ENCODE measurements at places on chromosomes 2 and 18.

DNA sequence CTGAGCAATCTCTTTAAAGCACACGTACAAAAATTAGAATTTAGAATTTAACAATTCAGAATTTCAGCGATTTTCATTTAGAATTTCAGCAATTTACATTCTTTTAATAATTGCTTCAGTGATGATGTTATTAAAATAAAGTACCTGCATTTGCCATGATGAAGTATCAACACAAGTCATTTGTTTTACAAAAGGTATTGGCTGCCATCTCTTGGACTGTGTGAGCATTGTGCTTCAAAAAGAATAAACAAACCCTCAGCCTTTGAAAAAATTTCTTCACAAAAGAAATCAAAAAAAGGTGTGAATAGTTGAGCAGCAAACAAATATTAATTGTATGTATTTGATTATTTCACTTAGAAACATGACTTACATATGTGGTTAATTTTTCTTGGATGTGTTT is 27.1 kb upstream of the ZC3H15 start:
- no peak for DNase-seq

- DNase-seq = no peak
Observed at GRCh38 chr2:221848286-221848685, 276.2 kb upstream of the EPHA4 start.

DNA sequence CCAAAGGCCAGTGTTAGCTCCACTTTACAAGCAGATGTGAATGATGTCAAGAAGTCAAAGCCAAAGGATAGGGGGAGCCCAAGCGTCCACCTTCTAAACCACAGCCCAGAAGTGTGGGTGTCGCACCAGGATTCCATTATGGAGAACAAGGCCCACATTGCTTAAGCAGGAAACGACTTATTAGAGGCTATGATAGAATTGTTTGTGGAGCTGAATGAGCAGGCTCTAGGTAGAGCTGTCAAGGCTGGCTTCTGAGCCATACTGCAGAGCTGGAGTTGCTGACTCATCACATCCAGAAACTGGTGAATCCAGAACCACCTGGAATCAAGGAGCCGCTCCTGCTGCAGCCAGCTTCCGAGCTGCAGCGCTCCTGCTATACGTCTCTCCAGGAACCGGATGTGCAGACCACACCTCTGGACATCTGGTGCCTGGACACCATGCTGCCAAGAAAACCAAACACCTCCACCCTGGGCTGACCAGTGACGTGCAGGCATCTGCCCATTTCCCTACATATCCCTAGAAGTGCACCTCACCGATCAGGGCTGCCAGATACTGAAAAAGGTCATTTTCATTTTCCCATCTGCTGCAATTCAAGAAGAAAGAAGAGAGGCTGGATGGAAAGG is 6.2 kb upstream of the TWIST2 start:
- DNase-seq = no peak

DNA sequence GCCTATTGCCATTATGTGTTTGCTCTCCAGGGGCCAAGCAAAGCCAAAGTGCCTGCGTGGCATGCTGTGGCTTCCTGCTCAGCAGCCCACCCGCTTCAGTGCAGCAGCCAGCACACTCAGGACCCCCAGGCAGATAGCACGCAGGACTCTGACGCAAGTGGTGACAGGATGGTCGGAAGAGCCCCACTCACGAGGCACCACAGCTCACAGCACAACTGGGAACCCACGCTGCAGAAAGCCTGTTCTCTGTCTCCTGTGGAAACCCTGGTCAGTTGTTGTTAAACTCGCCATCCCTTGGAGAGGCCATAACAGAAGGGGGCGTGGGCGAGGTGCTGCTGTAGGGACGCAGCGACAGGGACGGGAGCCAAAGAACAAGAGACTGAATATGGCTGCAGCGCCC is 76.4 kb downstream of the HDAC4 start:
- no peak for DNase-seq

DNA sequence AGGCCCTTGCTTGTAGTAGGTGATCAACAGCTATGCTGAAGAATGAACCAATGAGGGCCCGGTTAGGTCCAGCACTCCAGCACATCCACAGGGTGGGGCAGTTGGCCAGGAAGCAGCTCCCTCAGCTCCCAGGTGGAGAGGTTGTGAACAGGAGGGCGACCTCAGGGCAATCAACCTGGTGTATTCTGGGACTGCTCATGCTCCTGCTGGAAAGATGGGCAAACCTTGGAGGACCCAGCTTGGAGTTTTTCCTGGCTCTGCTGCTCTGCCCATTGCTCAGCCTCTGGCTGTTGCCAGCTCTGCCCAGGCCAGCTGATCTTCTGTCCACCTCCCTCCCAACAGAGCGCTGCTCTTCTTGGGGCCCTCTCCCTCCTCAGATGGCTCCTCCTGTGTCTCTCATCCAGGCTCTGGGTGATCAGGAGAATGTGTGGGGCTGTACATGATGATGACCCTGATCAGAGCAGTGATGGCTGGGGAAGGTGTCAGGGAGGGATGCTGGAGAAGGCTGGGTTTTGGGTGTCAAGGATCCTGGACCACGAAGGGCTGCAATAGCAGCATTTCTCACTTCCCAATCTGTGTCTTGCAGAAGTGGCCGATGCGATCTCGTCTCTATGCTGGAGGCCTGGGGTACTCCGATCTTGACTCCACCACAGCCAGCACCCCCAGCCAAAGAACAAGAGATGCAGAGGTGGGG is 3.4 kb downstream of the TCF23 start:
- DNase-seq = no peak

DNA sequence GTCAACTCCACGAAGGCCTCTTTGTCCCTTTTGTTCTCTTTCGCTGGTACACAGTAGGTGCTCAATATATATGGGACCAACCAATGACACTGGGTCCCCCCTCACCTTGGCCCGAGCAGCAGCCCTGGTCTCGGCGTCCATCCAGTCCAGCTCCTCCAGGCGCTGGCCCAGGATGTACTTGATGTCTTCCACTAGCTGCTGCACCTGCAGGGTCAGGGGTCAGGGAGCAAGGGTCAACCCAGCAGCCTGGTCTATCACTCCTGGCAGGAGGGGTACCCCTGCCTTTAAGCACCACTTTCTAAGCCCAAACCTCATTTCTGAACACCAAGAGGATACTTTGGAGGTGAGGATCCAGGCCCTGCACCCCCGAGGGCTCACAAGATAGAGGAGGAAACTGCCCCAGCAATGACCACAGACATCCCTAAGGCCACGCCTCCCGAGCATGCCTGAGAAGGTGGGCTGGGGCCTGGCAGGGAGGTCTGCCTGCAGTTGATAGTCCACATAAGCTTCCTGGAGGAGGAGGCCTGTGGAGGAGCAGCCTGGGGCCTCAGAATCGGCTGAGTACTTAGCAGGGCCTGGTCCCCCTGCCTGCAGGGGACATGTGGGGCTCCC is 4.2 kb downstream of the ECEL1 start:
- no peak for DNase-seq

DNA sequence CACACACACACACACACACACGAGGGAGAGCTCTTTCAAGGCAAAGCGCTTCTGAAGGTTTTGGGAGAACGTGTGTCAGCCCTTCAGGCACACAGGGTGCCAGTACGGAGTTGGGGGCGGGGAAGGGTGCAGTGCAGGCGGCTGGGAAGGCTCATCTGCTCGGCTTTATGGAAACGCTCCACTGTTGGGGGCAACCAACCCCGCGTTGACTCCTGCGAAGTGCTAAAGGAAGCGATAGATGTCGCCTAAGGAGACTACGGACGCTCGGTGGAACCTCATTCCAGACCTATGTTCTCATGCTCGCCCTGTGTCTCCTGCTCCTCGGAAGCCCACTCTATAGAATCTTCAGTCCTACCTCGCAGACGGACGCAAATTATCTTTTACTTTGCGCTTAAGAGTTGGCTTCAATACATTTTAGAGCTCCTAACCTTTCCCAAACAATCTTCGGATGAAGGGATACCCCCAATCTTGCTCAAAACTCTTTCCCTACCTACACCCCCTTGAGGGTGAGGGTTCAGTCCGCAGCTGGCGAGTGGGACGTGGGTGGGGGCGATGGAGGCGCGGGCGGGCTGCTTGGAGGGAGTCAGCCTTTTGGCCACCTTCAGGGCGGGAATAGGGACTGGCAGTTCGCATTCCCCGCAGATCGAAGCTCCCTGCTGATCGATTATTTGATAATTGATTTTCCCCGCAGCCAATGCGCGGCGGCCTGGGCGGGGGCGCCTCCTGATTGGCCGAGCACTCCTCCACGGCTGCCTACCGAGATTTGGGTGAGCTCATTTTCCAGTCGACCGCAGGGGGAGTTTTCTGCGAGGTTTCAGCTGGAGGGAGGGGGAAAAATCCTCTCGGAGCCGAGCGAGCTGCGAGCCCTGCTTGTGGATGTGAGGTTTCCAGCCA is 1.9 kb upstream of the MEIS1 start:
- peak; percentile 32 for DNase-seq

DNA sequence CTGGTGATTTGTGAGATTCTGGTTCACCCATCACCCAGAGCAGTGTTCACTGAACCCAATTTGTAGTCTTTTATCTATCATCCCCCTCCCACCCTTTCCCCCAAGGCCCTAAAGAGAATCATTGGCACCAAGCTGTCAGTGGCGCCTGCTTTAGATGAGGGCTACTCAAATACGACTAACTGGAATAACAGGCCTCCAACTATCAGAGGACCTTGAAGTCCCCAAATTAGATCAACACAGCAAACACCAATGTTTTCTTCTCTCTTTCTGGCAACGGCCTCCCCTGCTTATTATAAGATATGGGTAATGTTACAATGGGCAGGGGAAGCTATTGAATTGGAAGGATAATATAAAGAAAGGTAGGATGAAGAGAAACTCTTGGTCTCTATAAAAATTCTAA is 232.3 kb downstream of the SCG2 start:
- no peak for DNase-seq

DNA sequence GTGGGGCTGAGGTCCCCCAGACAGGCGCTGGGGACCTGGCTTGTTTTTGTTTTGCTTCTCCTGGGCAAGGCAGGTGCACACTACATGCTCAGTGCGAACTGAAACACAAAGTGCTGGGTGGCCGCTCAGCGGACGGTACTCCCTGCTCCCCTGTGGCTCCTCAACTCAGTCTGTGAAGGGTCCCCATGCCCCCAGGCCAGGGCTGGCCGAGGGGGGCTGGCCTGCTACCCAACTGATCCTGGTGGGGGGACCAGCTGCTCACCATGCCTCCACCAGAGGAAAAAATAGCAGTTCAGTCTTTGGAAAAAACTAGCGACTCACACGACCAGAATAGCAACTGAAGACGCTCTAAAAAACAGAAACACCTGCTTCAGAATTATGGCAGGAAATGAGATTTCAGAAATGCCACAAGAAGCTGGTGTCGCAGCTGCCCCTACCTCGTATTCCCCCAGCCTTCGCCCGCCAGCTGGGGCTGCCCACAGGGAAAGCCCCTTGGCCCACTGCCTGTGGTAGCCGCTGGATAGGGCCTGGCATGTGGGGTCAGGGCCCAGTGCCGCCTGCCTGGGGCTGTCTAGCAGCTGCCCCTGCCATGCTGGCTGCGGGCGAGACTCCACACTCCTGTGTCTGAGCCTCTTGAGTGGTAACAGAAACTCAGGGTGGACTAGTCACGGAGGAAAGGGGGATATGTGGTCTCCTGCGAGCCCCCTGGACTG is 43.7 kb downstream of the MEX3C start:
- peak; percentile 58 for DNase-seq

- DNase-seq = no peak
Observed at GRCh38 chr2:121123268-121123667, 161.7 kb downstream of the TFCP2L1 start.

DNA sequence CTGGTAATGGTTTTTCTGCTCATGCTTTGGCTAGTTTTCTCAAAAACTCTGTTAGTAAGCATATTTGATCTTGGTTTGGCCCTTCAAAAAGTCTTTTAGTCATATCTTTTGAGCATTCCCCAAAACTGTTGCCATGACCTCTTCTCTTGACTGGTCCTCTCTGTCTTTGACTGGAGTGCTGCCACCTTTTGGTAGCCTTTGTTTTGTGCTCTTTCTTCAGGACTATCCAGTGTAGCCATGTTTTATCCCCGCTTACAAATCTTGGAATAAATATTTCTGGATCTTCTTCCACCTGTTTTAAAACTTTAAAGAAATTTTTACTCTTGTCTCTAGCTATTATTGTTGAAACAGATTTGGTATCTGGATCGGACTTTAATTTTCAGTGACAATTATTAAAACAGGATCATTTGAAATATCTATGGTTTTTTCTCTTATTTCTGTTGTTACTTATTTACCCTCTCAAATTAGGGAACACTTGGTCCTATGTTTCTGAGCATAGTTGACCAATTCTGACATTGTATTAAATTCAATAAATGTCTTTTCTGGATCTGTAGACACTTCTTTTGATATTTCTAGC is 965 bp upstream of the ELOA2 start:
- no peak for DNase-seq

DNA sequence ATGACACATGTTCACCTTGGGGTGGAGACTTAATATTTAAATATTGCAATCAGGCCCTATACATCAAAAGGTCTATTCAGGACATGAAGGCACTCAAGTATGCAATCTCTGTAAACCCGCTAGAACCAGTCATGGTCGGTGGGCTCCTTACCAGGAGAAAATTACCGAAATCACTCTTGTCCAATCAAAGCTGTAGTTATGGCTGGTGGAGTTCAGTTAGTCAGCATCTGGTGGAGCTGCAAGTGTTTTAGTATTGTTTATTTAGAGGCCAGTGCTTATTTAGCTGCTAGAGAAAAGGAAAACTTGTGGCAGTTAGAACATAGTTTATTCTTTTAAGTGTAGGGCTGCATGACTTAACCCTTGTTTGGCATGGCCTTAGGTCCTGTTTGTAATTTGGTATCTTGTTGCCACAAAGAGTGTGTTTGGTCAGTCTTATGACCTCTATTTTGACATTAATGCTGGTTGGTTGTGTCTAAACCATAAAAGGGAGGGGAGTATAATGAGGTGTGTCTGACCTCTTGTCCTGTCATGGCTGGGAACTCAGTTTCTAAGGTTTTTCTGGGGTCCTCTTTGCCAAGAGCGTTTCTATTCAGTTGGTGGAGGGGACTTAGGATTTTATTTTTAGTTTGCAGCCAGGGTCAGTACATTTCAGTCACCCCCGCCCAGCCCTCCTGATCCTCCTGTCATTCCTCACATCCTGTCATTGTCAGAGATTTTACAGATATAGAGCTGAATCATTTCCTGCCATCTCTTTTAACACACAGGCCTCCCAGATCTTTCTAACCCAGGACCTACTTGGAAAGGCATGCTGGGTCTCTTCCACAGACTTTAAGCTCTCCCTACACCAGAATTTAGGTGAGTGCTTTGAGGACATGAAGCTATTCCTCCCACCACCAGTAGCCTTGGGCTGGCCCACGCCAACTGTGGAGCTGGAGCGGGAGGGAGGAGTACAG is 108.1 kb downstream of the XRCC5 start:
- peak; percentile 72 for DNase-seq

- no peak for DNase-seq
Observed at GRCh38 chr2:120036145-120036544, 23.3 kb downstream of the EPB41L5 start.

DNA sequence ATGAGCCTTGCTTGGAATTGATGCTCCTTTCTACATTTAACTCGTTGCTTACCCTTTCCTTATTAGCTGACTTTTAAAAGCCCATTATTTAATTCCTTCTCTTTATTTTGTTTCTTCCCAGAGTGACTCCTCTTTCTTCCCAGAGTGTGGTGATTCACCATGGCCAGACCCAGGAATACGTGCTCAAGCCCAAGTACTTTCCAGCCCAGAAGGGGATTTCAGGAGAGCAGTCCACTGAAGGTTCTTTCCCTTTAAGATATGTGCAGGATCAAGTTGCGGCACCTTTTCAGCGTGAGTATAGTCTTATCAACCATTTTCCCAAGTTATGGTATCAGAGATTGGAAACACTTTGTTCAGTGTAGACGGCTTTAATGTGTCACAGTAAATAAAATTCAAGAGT is 163.7 kb downstream of the LTBP1 start:
- no peak for DNase-seq

- no peak for DNase-seq
Observed at GRCh38 chr2:211631503-211631902, 907.1 kb downstream of the ERBB4 start.
